NCI-H1048 (cell line): ENCODE measurements at places on chromosomes 1 and 21.

GRCh38 chr1:3483801-3484444, 29.5 kb downstream of the ARHGEF16 start:
- DNase-seq, result no peak

- DNase-seq, result no peak
These were observed 460.1 kb upstream of the NCAM2 start for GRCh38 chr21:20538039-20538658.

GRCh38 chr1:217021400-217021799, 298.2 kb upstream of the ESRRG start:
- no peak for DNase-seq

- DNase-seq, result no peak
These were observed 9.7 kb downstream of the CHML start for GRCh38 chr1:241630476-241630875.

DNA sequence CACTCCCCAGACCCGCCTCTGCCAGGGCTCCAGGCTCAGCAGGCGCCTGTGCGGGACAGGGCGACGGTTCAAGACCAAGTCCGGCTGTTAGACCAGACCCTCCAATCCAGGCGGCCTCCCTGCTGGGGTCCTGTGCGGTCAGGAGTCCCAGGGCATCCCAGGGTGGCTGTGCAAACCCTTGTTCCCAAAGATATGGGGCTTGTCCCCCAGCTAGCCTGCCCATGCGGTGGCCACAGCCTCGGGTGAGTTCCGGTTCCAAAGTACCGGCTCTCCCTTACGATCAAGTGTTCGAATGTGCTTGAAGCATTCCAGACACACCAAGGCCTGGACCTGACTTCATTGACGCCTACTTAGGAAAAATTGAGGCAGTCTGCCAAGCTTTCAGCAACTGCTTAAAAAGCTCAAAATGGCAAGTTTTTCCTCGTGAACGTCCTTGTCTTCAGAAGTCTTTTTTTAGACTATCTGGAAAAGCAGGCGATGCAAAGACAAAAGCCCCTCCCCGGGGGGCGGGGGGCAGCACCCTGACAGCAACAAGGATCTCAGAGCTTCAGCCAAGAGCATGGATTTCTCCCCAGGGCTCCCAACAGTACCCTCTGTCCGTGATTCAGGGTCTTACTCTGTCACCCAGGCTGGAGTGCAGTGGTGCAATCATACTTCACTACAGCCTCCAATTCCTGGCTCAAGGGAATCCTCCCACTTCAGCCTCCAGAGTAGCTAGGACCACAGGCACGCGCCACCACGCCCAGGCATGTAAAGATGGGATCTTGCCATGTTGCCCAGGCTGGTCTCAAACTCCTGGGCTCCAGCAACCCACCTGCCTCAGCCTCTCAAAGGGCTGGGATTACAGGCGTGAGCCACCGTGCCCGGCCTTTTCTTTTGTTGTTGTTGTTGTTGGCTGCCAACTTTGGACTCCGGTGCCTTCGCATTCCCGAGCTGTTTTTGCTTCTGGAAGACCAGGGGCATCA, 2.3 kb downstream of the FAAP20 start:
- DNase-seq, result no peak

DNA sequence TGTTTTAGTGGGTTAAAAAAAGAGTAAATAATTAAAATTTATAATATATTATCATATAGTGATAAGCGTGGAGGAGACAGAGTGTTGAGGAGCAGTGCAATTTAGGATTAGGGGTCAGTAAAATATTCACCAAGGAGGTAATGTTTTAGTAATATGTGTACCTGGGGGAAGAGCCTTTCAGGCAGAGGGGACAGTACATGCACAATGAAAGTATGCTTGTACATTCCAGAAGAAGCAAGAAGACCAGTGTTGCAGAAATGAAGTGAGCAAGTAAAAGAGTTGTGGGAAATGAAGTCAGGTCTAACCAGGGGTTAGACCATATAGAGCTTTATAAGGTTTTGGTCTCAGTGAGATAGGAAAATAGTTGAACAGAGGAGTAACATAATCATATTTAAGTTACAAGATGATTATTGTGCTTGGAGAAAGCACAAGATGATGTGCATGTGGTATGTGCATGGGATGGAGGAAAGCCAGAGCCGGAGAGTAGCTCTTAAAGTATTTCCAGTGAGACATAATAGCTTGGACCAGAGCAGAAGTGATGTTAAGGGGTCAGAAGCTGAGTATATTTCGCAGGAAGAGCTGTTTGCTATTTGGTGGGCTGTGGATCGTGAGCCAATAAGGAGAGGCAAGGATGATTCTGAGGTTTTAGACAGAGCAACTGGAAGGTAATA, 44.8 kb downstream of the SNX7 start:
- DNase-seq, result no peak

- no peak for DNase-seq
These were observed 77.2 kb downstream of the SCCPDH start for GRCh38 chr1:246801241-246802020.

DNA sequence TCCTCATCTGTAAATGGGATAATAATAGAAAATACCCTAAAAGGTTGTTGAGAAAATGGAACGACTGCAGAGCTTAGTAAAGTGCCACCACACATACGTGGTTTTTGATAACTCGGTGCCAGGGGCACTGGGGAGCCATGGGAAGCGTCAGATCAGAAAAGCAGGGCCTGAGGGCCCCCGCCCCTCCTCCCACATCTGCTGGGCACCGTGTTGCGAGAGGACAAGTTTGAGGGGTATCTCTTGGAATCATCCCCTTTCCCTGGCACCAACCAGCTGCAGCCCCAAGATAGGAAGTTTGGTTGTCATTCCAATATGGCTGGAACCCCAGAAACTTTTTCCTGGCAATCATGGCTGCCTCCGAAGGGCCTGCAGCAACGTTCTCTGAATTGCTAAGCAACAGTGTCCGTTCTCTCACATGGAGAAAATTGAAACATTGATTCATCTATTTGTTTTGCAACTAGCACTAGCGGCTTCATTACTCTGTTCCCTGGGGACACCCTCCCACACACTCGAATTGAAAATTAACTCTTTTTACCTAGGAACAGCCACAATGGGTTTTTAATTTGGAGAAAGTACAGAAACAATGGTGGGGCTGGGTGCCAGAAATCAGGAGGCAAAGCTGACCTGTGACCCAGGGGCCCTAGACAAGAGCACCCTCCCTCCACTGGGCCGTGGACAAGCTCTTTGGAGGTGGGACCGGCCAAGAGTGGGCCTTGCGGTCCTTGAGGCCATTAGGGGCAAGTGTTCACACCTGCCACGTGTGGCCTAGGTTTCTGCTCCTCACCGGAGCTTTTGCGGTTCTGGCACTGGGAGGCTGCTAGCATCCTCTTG, 190.0 kb upstream of the VAMP3 start:
- DNase-seq, result no peak

- DNase-seq, result no peak
These were observed 268.7 kb downstream of the OLFM3 start for GRCh38 chr1:101728029-101728428.

- no peak for DNase-seq
These were observed 26.2 kb downstream of the ATP8B2 start for GRCh38 chr1:154351363-154352068.

GRCh38 chr1:24600551-24600950, 42.6 kb upstream of the SRRM1 start:
- DNase-seq, result no peak

DNA sequence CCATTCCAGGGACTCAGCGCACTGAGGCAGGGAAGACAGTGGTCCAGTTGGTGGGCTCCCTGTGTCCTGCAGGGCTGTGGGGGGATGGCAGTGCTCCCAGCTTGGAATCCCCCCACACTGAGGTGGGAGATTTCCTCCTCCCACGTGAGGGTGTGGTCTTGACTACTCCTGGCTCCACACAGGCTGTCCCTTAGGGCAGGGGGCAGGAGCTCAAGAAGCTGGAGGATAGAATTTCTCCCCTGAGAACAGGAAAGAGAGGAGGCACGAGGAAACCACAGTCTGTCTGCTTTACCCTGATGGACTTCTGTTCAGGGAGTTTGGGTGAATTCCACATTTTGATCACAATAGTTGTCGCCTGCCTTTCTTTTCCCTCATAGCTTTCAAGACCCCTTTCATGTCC, 62.1 kb downstream of the CACNA1E start:
- DNase-seq, result no peak

- no peak for DNase-seq
These were observed 149.5 kb upstream of the B3GALT2 start for GRCh38 chr1:193335806-193336428.

- no peak for DNase-seq
These were observed 213.5 kb downstream of the RPS6KC1 start for GRCh38 chr1:213264531-213264930.

DNA sequence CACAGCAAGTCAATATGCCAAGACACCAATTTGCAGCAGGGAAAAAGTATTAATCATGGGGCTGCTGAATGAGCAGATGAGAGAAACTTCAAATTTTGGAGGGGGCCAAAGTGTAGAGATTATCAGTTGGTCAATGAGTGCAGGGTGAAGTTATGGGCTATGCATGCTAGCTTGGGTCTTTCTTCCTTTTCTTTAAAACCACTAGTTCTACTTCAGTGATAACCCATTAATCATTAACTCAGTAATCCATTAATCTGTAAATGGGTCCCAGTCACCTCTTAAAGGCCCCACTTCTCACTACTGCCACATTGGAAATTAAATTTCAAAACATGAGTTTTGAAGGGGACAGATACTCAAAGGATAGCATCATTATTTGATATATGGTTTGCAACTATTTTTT, 688.6 kb upstream of the ADGRL4 start:
- DNase-seq, result no peak

DNA sequence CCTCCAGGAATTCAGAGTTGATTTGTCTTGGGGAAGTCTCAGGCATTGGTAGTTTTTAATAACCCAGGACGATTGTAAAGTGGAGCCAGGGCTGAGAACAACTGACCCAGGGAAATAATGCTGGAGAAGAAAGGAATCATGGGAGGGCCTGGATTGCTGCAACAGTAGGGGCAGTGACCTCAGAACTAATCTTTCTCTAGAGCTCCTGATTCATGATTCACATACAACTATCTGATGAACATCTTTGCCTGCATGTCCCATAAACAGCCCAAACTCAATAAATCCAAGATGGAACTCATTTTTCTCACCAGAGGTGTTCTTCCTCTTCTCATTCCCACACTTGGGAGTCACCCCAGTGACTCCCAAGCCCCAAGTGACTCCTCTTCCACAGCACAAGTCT, 8.1 kb upstream of the G0S2 start:
- DNase-seq, result no peak

GRCh38 chr1:165303386-165303785, 53.1 kb downstream of the LMX1A start:
- no peak for DNase-seq

DNA sequence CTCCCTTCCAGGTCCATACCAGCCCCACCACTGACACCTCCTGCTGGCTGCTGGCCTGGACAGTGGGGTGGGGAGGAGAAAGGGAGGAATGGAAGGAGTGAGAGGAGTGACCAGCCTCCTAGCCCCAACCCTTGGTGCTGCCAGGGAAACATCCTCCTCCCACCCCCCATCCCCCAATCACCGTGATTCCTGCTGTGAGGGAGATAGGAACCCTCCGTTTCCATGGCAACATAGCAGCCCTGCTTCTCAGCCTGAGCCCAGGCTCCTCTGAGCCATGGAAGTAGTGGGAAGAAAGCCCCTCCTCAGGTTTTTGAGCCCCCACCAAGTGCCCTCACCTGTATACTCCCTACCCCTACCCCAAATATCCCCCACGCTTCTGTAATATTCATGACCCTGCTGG, 44.4 kb upstream of the SCMH1 start:
- no peak for DNase-seq

- no peak for DNase-seq
These were observed 40.5 kb upstream of the KRTAP19-8 start for GRCh38 chr21:31078796-31079195.

DNA sequence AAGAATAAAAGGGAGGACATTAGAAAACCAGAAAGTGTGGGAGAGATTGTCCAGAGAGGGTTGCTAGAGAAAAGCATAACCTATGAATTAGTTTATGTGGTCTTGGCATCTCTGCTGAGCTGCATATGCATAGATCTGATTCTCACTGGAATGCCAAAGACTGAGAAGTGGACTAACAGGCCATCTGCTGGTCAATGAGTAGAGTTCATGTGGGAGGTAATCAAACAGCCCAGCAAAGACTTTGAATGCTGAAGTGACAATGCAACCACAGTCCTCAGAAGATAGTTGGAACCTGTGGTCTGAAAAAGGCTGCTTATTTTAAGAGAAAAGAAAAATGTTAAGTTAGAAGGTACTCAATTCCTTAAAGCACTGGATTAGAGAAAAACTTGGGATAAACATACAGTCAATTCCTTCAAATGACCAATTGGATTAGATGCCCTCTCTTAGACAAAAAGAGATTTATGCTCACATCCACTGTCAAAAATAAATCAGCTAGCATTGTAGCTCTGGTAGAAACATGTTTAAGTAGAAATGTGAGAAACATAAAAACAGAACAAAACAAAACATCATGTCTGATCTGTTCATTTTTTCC, 382.8 kb downstream of the AMY1C start:
- no peak for DNase-seq

GRCh38 chr1:239536165-239536849, 149.9 kb downstream of the CHRM3 start:
- DNase-seq, result no peak

DNA sequence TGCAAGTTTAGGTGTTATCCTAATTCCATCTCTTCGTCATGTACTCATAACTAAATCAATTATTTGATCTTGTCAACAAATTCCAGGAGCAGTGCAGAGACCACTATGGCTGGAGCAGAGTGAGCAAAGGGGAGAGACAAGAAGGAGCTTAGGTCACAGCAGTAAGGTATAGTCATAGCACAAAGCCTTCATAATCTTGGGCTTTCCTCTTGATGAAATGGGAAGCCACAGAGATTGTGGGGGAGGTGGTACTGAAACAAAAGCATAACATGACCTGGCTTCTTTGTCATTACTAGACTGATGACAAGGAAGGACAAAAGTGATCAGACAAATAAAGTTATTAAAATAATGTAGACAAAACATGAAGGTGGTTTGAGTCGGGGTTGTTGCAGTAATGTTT, 60.1 kb upstream of the PTGS2 start:
- no peak for DNase-seq

GRCh38 chr1:161817176-161817730, 51.1 kb downstream of the ATF6 start:
- DNase-seq, result no peak

DNA sequence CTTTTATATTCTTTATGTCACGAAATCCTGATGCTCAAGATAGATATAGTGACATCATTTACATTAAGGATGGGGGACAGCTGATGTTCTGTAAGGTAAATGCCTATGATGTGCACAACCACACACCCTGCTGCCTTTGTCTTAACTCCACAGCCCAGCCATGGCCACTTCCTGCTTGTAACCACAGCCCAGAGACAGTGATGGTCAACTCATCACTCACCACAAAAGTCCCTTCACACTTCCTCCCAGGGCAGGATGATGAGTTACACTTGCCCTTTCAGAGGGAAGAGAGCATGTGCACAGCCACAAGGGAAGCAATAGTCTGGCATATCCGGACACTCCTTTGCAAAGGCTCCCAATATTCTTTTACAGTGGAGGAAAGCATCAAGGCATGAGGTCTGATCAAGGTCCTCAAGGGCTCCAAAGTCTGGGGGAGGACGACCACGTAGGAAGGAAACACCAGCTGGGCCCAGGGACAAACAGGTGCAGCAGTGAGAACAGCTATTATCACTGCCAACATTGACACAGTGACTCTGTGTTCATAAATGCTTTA, 53.8 kb downstream of the PLPP3 start:
- DNase-seq, result no peak
